ENCODE measurements at places on chromosomes 2 and 18.

- no peak for DNase-seq
These were observed 7.4 kb downstream of the KLHL30 start for GRCh38 chr2:238145851-238146250.

DNA sequence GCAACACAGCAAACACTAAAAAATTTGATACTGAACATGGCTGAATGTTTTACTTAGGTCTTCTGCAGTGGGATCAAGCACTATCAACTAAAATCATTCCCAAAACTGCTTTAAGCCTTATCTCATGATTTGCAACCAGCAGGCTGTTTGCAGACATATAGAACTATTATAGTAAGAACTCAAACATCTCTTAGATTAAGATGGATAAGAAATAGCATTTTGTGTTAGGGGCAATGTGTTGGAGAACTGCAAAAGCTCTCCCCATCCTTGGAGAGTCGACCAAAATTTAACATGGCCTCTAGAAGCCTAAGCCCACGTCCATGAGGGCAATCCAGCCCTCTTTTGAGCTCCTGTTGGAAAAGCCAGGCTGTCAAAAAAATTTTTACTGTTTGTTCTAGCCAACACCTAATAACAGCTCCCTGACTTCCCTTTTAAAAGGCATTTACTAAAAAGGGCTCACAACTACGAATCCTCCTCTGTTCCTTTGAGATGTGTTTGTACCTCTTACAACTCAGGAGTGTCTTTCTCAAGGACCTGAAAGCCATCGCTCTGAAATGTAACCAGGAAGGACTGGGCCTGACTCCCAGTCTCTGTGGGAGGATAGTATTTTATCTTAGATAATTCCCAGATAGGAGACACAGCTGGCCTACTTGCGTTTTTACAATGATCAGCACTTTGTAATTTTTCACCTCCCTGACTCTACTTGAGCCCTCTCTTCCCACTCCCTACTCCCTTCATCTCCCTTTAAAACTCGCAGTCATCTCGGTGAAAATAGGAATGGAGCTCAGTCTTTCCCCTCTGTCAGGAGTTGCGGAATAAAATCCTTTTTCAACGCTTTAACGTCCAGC, 1.4 kb downstream of the KRCC1 start:
- DNase-seq, result no peak

- DNase-seq, result peak; percentile 70
These were observed 230.9 kb upstream of the SLC14A2 start for GRCh38 chr18:45384137-45384961.

DNA sequence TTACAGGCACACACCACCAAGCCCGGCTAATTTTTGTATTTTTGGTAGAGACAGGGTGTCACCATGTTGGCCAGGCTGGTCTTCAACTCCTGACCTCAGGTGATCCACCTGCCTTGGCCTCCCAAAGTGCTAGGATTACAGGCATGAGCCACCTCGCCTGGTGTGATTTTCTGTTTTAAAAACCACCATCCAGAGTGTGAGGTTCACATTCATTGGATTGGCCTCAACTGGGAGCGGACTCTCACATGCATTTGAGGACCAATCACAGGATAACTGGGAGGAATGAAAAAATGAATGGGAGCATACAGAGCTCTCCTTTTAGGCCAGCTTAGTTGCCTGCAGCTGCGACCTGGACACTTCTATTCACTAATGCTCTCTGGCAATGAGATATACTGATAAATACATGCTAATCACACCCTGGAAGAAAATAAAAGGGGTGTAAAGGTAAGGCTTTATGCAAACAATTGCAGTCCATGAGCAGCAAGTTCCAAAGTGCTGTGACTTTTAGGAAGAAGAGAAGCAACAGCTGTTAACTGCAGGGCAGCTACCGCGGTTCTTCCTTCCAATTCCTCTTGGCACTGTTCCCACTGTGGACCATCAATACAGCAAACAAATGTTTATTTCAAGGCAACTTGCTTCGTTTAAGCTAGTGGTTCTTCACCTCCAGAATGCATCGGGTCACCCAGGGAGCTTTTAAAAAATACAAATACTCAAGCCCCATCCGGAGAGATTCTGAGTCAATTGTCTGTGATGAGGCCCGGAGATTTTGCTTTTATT, 49.5 kb upstream of the FZD5 start:
- DNase-seq, result no peak

- no peak for DNase-seq
These were observed 10.0 kb upstream of the DUSP19 start for GRCh38 chr2:183068561-183068960.

DNA sequence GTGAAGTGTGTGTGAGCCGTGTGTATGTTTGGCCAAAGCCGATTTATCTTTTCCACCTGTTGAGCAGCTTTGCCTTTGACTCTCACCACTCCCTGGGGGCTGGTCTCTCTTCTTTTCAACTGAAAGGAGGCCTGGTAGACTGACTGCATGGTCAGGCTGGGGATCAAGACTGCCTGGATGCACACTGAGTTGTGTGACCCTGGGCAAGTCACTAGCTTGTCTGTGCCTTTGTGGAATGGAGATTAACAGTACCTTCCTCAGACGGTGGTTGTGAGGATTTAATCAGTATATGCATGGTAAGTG, 85.5 kb downstream of the TANC1 start:
- no peak for DNase-seq

- no peak for DNase-seq
These were observed 368.2 kb downstream of the IRS1 start for GRCh38 chr2:226431288-226431948.

DNA sequence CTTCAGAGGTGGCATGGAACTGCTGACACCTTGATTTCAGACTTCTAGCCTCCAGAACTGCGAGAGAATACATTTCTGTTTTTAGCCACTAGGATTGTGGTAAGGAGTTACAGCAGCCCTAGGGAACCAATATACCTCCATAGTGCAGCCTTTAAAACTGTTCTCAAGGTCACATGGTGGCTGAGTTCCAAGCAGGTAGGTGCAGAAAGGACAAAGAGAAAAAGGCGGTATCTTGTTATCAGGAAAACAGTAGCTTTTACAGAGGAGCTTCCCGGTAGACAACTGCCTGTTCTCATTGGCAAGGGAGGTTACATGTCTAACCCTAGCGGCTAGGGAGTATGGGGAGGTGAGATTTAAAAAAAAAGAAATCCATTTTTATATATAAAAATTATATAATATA, 96.2 kb upstream of the BCL2L11 start:
- DNase-seq, result no peak

DNA sequence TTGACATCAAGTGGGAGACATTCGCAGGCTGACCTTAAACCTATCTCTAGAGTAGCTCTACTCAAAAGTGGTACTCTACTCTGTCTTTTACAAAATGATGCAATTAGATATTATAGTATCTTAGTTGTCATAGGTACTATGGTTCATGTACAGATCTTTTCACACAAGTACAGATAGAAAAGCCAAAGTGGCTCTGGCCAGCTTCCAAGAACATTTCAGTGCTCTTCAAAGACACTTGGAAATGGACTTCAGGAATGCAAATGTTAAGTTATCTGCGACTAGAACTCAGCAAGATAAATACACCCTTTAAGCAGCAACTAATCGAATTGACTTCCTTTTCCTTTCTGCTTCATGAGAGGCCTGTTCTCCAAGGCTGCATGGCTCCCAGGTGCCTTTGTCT, 718.7 kb upstream of the FAM98A start:
- no peak for DNase-seq

GRCh38 chr2:81194176-81194575, 889.6 kb upstream of the LRRTM1 start:
- no peak for DNase-seq

GRCh38 chr2:241242306-241242705, 53.8 kb downstream of the ANO7 start:
- no peak for DNase-seq

DNA sequence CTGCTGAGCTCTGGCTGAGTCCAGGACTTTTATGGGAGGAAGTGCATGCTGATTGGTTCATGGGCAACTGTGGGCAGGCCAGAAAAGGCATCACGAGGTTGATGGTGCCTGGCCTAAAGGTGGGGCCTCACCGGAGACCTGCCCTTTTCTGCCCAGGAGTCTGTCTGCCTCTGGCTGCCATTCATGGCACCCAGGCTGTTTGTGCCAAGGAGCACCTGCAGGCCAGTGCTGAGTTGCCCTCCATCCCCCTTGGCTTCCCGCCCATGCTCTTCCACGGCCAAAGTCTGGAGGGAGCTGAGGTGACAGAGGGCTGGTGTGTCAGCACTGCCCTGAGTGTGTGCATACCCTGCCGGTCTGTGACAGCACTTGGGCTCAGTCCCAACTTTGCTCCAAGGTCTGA, 123.2 kb downstream of the PTH2R start:
- no peak for DNase-seq

- no peak for DNase-seq
These were observed 659.0 kb upstream of the CDH7 start for GRCh38 chr18:65091744-65092329.

- no peak for DNase-seq
These were observed 282.1 kb upstream of the HS6ST1 start for GRCh38 chr2:128600581-128601297.

GRCh38 chr2:3115301-3116042, 262.1 kb downstream of the EIPR1 start:
- no peak for DNase-seq

- DNase-seq, result no peak
These were observed 145.2 kb downstream of the GALNT3 start for GRCh38 chr2:165648801-165649200.

GRCh38 chr2:9741110-9741509, 102.2 kb upstream of the TAF1B start:
- no peak for DNase-seq

- peak; percentile 32 for DNase-seq
These were observed 134.3 kb upstream of the STON1 start for GRCh38 chr2:48395658-48396057.

DNA sequence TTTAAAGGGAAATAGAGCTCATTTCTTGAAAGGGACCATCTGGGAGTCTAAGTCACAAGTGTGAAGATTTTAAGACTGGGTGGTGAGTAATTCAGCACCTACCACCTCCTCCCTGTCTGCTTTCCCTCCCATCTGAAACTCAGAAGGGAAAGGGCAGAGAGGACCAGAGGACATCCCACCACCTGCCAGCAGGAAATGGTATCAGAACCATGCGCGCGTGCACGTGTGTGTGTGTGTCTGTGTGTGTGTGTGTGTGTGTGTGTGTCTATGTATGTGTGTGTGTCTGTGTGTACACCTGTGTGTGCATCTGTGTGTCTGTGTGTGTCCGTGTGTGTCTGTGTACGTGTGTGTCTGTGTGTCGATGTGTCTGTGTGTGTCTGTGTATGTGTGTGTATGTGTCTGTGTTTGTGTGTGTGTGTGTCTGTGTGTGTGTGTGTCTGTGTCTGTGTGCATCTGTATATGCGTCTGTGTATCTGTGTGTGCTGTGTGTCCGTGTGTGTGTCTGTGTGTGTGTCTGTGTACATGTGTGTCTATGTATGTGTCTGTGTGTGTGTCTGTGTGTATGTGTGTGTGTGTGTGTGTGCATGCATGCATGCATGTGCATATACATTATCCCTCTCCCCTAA, 76.8 kb downstream of the ZFP36L2 start:
- peak; percentile 35 for DNase-seq
